Cerebellar nuclear complex (tissue), 1 donor: ENCODE measurements at places on chromosomes 13 and 19.

DNA sequence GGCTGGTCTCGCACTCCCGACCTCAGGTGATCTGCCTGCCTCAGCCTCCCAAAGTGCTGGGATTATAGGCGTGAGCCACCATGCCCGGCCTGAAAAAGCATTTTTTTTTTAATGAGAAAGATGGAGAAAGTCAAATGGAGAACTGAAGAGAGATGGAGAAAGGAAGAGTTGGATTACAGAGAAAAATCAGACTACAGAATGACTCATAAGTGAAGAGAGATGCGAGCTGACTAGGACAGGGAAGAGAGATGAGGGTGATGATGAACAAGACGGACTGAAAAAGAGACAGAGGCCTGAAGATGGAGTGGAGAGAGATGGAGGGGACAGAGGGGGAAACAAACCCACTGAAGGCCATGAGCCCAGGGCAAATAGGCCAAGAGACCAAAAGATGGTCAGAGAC is 1.5 kb downstream of the DHX34 start:
- DNase-seq = no peak

DNA sequence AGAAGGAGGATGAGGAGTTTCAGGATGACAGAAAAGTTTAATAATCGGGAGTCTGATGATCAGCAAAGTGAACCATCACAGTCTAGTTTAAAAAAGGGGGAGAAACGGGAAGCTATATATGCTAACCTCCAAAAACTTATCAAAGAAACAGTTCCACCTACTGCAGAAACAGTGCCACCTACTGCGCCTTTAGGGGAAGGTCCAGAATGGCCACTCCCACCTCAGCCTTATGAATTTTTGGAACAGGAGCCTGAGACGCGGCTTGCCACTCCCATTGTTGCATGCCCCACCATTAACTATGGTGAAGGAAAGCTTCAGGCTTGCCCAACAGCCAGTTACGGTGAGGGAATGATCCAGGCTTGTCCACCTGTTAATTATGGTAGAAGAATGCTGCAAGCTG is 929.0 kb downstream of the SLITRK6 start:
- no peak for DNase-seq

GRCh38 chr19:5996623-5997320 is 18.8 kb upstream of the RANBP3 start:
- no peak for DNase-seq

GRCh38 chr19:21519488-21519887 is 14.1 kb downstream of the ZNF429 start:
- DNase-seq = no peak

DNA sequence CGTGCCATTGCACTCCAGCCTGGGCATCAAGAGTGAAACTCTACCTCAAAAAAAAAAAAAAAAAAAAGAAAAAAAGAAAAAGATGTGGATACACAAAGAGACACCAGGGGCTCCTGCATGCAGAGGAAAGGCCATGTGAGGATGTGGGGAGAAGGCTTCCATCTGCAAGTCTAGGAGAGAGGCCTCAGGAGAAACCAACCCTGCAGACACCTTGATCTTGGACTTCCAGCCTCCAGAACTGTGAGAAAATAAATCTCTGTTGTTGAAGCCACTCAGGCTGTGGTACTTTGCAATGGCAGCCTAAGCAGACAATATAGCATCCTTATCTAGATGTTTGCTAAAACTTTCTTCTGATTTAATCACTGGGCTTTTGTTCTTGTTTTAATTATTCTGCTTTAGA is 50.3 kb downstream of the POLR1D start:
- DNase-seq = no peak

DNA sequence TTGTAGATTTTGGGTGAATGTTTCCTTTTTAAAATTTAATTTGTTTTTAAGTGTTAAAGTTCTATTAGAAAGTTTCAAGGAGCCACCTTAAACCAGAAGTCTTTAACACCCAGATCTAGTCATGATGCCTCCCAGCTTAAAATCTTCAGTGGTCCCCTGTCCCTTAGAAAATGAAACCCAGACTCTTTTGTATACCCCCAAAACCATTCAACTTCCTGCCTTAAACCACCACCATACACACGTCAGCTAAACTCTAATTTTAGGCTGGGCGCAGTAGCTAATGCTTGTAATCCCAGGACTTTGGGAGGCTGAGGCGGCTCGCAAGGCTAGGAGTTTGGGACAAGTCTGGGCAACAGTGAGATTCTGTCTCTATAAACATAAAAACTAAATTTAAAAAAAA is 37.9 kb downstream of the N4BP2L1 start:
- DNase-seq = no peak

GRCh38 chr19:6501740-6502648 is at the start of gene TUBB4A:
TSS of gene TUBB4A (minus strand) at chr19:6502309. CDS start at chr19:6502212, 97 bp downstream.
- no peak for DNase-seq

DNA sequence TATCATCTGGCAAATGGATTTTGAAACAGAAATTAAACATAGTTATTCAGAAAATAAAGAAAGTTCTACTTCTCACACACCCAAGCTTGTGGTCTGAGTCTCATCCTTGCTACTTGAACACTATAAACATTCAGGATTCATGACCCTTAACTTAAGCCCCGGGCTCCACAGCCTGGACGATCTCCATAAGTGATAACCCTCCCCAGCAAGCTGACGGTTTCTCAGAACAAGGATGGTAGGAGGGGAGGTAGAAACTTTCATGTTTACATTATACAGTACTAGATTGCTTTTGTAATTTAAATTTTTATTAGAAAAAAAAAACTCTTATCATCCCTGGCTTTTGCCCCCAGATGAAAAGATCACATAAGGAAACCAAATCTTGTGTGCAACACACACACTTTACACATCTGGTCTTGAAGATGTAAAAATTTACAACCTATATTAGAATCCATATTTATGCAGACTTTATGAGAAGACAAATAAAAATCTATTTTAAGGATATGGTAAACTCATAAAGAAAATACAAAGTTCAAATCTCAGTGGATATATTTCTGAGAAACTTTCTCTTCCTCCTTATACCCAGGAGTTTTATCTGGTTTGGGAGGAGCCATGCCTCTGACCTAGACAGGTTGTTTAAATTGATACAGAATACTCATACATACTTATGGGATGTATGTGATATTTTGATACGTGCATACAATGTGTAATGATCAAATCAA is 20.0 kb upstream of the ATP12A start:
- DNase-seq = no peak

GRCh38 chr19:51660975-51661600 is 14.5 kb upstream of the SIGLEC14 start:
- peak; percentile 22 for DNase-seq

DNA sequence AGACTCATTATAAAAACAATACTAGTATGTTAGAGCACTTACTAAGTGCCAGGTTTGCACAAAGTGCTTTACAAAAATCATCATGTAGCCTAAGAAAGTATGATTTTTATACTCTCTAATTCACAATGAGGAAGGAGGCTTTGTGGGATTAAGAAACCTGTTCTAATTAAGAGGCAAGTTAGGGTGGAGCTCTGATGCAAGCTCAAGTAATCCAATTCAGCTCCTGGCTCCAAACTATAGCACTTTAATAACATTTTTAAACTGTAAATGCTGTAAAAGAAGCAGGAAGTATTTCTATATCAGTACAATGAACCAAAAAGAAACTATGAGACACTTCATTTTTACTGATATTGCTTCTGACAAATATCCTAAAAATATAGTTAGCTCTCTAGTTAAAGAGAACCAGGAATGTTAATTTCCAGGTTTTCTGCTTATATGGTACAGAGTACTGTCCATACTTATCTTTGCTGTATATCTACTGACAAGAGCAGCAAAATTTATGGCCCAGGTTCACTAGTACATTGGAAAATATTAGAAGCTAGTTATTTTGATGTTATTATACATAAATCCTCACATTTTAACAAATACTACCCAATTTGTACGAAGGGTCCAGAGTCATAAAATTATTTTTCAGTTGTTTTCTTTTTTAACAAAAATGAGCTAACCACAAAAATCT is 482.0 kb downstream of the DIAPH3 start:
- no peak for DNase-seq

GRCh38 chr13:31053091-31053490 is 108.6 kb downstream of the HSPH1 start:
- no peak for DNase-seq

DNA sequence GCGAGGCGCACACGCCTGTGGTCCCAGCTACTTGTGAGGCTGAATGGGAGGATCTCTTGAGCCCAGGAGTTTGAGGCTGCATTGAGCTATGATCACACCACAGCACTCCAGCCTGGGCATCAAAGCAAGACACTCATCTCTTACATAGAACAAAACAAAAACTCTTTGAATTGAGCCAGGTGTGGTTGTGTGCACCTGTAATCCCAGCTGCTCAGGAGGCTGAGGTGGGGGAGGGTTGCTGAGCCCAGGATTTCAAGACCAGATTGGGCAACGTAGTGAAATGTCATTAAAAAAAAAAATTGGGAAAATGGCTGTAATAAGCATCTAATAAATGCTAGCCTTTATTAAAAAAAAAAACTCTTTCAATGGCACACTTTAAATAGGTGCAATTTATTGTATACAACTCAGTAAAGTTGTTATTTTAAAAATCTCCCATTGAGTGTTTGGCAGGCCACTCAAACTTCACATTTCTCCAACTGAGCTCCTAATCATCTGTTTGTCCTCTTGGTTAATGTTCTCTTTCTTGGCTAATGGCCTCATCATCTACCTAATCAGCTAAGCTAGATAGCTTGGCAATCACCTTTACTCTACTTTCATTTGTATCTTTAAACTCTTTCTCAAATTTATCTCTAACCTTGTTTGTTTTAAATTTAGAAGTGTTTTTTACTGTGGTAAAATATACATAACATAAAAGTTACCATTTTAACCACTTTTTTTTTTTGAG is 28.1 kb upstream of the HMGB1 start:
- no peak for DNase-seq

DNA sequence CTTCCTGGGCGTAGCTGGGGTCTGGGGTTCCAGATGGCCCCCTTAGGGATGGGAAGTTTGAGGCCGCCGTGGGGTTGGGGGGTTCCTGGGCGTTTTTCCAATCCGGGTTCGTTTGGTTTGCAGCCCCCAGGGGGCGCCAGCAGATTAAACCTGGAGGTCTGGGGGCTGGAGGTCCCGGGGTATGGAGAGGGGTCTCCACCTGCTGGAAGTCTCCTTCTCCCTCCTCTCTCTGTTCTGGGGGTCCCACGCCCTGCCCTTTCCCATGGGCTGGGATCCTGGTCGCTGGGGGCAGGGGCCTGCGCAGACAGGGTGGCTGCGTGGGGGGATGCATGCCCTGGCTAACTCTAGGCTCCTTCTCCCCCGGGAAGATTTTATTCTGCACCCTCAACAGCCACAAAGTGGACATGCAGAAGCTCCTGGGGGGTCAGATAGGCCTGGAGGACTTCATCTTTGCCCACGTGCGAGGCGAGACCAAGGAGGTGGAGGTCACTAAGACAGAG is 899 bp downstream of the GIPC3 start:
- DNase-seq = no peak

DNA sequence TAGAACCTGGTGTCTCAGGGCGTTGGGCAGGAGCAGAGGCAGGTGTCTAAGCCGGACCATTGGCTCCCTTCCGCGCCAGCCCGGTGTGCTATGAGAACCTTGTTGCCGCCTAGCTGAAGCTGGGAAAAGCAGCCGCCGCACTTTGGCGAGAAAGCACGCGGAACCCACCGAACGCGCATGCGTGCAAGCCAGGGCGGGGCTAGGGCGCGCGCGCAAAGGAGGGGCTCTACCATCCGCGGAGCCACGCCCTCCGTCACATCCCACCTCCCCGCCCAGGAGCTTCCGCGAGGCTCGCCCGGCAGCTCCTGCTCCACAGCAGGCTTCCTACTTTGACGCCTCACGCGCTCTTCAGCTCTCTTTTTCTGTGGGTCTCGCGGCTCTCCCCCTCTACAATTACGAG is 51.3 kb downstream of the WDR87 start:
- DNase-seq = no peak

GRCh38 chr13:80360453-80360800 is 19.5 kb upstream of the SPRY2 start:
- DNase-seq = no peak

- DNase-seq = no peak
Observed at GRCh38 chr19:2394442-2395292, 32.7 kb downstream of the TIMM13 start.

DNA sequence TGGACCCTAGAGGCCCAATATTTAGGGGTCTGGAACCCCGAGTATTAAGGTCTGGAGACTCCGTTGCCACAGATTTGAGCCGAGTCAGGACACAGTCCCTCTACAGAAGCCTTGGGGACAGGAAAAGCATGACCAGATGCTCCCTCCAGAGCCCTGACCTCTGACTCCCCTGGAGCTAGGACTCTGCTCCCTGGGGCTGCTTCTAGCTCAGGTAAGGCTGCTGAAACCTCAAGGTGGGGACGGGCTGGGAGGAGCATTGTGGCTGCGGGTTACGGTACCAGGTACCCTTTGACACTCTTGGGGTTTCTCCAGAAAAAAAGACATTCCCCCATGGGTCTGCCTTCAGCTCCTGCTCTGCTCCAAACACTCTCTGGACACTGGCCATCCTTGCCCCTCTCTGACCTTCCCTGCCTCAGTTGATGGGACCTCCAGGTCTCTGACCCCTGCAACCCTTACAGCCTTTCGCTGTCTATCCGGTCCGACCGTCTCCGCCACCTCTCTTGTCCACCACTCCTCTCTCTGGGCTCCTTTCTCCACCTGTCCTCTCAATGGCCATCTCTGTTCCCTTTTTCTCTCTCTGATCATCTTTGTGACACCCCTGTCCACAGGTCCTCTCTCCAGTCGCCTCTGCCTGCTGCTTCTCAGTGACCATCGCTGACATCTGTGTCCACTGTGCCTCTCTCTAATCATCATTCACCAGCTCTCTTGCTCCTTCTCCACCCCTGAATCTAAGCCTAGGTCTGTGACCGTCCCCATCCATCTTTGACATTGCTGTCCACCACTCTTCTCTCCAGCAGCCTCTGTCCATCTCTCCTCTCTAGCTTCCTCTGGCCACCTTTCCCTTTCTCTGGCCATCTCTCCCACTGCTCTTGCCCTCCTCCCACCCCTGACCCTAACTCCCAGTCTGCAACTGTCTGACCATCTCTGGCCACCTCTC is 1.4 kb downstream of the LRFN3 start:
- DNase-seq = no peak

DNA sequence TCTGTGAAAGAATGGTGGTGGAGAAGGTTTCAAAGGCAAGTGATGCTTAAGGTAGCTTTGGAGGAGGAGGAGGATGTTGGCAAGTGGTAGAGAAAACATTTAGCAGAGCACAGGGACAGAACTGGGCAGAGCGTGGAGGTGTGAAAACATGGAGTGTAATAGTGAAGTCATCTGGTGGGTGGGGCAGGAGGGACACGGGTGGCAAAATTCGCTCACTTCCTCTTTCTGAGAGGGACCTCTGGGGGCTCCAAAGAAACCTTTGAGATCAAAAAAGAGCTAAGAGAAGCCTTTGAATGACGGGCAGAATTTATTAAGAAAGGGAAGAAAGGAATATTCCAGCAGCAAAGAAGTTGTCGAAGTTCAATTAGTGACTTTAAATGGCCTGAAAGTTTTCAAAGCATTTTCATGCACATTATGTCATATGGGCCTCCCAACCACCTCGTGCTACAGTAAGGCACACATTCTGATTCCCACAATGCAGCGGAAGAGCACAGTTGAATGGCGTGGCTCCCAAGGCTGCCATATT is 82.8 kb downstream of the STARD13 start:
- DNase-seq = no peak

GRCh38 chr19:36418287-36419001 is at the start of gene ZFP82:
TSS of gene ZFP82 (minus strand) at chr19:36418644. CDS start at chr19:36409789, 8,855 bp downstream.
- DNase-seq = no peak

GRCh38 chr13:30910676-30911075 is 4.6 kb downstream of the MEDAG start:
- no peak for DNase-seq
